Activated gamma-delta T cell treated with anti-CD3 and anti-CD28 coated beads, Interleukin-2, amount 50 U/mL, for 16 hours (primary cell): ENCODE measurements at places on chromosomes 11 and 22.

- no peak for DNase-seq
These were observed 60.2 kb downstream of the LRRC32 start for GRCh38 chr11:76610371-76610770.

GRCh38 chr11:2276280-2277007, 6.1 kb upstream of the ASCL2 start:
- DNase-seq, result no peak

DNA sequence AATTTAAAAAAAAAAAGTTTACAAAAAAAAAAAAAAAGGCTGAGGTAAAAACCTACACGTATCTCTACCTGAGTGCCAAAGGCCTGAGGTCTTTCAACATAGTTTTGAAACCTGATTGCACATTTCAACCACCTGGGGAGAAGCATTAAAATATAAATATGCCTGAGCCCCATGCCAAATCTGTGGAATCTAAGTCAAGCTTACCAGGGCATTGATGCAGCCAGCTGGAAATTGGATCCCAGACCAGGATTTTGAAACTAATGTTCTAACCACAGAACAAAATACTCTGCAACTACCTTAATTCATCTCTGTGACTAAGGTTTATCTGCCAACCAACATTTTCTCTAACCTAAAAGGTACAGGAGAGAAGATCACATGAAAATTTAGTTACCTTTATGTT, 38.8 kb upstream of the CHRNA10 start:
- no peak for DNase-seq

GRCh38 chr11:86182976-86183584, 61.5 kb upstream of the EED start:
- peak; percentile 26 for DNase-seq

DNA sequence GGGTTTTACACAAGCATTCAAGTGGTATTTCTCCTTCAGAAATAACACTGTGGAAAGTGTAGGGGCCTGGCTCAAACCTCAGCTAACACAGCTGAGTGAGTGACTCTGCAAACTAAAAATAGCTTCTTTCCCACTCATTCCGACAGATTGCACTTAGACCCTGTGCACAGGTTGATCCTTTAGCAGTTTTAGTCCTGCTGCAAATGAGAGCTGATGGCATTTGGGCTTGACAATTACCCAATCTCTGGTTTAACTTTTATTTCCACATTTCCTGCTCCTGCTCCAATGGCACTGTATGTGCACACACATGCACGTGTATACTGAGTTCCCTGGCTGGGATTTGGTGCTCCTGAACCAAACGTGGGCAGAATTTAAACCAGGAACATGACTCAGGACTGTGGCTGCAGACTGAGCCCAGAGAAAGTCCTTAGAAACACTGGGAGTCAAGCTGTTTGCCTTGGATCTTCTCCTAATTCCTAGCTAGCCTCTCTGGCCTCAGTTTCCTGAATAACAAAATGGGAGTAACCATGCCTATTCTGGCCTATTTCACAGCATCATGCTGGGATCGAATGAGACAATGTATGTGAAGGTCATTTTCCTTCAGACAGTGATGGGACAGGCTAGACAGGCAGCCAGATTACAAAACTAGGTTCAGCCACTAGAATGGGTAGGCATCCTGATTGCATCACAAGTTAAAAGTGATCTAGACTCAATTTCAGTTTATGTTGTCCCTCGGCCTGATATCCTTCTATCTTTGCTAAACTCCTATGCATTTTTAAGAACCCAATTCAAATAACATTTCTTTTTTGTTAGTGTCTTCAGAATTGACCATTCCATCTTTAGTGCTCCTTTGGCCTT, 58.2 kb downstream of the SERGEF start:
- DNase-seq, result no peak

DNA sequence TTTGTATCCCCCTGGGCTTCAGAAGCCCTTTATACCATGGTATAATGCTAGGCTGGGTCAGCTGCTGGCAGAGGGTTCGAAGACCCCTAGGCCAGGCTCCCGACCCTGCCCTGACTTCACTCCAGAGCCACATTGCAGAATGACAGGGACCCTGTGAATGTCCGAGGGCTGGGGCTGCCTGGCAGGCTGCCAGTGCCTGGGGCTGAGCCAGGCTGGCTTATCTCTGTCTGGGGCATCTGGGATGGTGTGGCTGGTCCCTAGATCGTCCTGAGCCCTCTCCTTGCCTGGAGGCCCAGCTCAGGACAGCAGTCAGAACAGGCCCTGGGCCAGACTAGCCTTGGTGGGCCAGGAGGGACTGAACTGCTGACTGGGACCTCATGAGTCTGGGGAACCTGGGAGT, 3.7 kb downstream of the ZDHHC8 start:
- DNase-seq, result no peak

DNA sequence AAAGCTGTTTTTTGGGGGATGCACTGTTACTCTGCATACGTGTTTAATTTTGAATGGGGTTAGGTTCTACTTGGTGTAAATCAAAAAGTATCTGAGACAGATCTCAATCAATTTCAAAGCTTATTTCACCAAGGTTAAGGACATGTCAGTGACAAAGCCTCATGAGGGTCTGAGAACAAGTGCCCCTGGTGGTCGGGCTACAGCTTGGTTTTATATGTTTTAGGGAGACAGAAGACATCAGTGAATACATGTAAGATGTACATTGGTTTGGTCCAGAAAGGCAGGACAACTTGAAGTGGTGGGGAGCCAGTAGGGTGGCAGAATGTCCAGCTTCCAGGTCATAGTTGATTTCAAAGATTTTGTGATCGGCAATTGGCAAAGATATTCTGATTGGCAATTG, 262.9 kb downstream of the LUZP2 start:
- no peak for DNase-seq
